ENCODE measurements at places on chromosomes 12 and 14.

- peak; percentile 10 for DNase-seq
These were observed 40.9 kb downstream of the CDK17 start for GRCh38 chr12:96359328-96359727.

GRCh38 chr12:27463511-27464219 lies 17.1 kb downstream of the SMCO2 start:
- no peak for DNase-seq

GRCh38 chr12:62290846-62291245 lies 30.6 kb downstream of the USP15 start:
- DNase-seq = no peak

DNA sequence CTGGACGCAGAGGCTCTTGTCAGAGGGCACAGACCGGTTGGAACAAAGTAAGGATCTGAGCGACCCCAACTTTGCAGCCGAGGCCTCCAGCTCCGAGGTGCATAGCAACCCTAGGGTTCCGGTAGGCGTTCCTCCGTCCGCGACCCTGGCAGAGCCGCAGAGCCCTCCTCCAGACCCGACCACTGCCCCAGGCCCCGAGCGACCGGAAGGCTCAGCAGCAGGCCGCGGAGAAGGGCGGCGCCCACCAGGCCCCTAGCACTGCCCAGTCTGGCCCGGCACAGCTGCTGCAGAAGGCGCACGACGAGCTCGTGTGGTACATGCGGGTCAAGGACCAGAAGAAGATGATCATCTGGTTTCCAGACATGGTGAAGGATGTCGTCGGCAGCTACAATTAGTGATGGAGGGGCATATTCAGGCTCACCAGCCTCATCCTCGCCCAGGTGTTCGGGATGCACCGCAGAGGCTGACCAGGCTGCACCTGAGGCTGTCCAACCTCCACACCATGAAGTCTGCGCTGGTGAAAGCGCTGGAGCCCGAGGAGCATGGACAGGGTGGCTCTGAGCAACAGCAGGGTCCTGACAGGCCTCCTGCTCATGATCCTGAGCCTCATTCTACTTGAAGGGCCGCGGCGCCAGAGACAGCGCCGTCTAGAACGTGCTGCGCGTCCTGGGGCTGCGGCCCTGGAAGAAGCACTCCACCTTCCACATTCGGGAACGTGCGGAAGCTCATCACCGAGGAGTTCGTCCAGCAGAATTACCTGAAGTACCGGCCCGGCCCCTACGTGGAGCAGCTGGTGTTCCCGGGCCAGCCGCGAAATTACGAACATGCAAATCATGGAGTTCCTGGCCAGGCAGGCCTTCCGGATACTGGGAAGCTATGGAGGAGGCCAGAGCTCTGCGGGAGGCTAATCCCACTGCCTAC lies 24.5 kb downstream of the CAPS2 start:
- DNase-seq = no peak

GRCh38 chr12:115313929-115314328 lies 630.0 kb upstream of the TBX3 start:
- no peak for DNase-seq

GRCh38 chr14:52907949-52908348 lies 42.9 kb downstream of the FERMT2 start:
- no peak for DNase-seq

DNA sequence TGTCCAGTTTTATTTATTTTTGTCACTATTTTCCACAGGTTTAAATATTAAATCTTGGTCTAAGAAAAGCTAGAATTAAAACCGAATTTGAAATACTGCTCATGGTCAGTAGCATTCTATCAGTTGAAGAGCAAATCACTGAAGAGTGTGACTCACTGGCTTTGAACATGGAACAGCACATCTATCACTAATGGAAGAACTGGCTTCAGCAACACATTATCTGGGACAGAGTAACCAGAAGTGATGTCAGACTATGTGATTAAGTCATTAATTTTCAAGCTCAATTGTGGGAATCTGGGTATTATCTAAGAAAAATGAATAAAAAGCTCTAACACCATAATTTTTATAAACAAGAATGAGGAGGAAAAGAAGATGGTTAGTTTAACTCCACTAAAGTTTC lies 527.5 kb downstream of the TMTC2 start:
- no peak for DNase-seq

- no peak for DNase-seq
These were observed 44.7 kb downstream of the PTPN11 start for GRCh38 chr12:112463478-112463877.

DNA sequence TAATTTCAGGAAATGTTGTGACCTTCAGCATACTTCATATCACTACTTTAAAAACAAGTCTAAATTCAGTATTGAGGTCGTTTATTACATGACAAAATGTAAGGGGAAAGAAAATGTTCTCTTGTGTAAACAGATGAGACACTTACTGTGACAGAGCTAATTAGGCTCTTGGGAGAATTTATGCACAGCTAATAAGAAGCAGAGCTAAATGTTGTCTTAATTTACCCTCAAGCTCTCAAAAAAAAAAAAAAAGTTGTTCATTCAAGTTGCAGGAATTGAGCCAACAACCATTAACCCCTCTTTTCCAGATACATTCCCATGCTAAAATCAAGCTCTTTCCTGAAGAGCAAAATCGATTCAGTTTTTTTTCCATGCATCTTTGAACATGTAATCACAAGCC lies 1419.4 kb downstream of the FSCB start:
- no peak for DNase-seq

DNA sequence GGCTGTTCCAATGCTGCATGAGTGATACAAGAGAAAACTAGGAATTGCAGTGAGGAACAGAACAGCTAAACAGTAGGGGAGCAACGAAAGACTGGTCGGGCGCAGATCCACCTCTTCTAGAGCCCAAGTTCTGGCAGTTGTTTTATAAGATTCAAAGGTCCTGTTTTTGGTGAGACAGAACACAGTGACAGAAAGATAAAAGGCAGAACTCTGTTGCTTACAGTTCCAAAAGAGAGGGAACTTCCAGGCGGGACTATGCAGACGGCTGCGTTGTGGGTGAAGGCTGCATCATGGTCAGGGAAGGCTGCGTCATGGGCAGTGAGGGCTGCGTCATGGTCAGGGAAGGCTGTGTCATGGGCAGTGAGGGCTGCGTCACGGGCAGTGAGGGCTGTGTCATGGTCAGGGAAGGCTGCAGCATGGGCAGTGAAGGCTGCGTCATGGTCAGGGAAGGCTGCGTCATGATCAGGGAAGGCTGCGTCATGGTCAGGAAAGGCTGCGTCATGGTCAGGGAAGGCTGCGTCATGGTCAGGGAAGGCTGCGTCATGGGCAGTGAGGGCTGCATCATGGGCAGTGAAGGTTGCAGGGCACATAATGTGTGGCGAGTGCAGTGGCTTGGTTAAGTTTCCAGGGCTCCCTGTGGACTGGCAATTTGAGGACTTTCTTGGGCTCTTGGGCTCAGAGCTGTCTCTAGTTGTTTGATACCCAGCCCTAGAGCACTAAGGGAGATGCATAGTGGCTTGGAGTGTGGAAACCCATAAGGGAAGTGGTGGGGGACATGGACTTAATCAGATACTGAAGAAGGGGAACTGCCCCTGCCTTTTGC lies 619.9 kb downstream of the AACS start:
- DNase-seq = no peak

DNA sequence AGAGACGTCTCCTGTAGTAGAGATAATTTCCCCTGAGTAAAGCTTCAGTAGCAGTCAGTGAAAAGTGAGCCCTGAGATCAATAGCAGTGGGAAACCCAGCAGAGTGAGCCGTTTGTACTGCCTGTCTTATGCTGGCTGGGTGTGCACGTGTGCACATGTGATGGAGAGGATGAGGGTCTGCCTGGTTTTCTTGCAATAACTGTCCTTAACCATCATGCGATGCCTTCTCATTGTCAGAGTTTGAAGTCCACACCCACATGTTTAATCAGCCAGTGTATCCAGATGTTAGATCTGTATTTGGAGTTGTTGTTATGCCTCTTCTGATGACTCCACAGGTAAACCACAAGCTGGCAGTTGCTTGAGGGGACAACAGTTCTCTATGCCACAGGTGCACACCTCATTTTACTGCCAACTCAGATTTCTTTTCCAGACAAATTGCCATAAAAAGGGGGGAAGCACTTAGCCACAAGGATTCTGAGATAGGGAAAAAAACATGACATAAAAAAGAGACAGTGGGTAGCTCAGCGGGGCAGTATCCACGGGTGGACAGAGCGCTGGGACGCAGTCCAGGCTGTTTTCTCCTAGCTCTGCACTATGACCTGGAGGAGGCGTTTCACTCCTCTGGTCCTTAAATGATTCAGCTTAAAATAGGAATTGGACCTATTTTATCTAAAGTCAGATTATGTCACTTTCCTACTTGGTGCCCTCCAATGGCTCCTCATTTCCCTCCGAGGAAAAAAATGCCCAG lies 192.3 kb downstream of the ANO6 start:
- no peak for DNase-seq

GRCh38 chr12:132584429-132584828 lies 26.0 kb downstream of the LRCOL1 start:
- DNase-seq = no peak

GRCh38 chr14:101735453-101735852 lies 26.1 kb upstream of the PPP2R5C start:
- no peak for DNase-seq

GRCh38 chr14:32727832-32728231 lies 210.8 kb upstream of the NPAS3 start:
- no peak for DNase-seq

GRCh38 chr12:45174595-45174994 lies 41.3 kb upstream of the ANO6 start:
- DNase-seq = no peak

GRCh38 chr12:43832463-43833168 lies 3.3 kb upstream of the TMEM117 start:
- DNase-seq = no peak

- no peak for DNase-seq
These were observed 14.2 kb upstream of the SLC38A4 start for GRCh38 chr12:46839964-46840363.

GRCh38 chr14:79510659-79511058 lies 700.6 kb downstream of the DIO2 start:
- DNase-seq = no peak

GRCh38 chr12:3076730-3077571 lies at the start of gene TSPAN9:
Gene TSPAN9, plus strand, starts transcription at chr12:3077379. Its CDS starts 123,815 bp downstream, at chr12:3201194.
- DNase-seq = no peak

DNA sequence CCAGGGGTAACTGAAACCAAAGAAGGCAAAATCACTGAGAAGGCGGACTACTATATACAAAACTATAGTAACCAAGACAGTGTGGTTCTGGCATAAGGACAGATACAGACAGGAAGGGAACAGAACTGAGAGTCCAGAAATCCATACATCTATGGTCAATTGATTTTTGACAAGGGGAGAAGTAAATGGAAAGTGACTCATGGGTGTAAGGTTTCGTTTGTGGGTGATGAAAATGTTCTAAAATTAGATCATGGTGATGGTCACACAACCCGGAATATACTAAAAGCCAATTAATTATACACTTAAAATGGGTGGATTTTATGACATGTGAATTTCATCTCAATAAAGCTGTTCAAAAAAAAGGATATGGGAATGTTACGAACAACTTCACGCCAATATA lies 18.7 kb downstream of the ANGEL1 start:
- DNase-seq = no peak

- DNase-seq = peak; percentile 99
These were observed 258.6 kb downstream of the MSRB3 start for GRCh38 chr12:65536876-65537681.

Data from HFF-Myc (cell line).